ENCODE measurements at places on chromosomes 2 and 18.

DNA sequence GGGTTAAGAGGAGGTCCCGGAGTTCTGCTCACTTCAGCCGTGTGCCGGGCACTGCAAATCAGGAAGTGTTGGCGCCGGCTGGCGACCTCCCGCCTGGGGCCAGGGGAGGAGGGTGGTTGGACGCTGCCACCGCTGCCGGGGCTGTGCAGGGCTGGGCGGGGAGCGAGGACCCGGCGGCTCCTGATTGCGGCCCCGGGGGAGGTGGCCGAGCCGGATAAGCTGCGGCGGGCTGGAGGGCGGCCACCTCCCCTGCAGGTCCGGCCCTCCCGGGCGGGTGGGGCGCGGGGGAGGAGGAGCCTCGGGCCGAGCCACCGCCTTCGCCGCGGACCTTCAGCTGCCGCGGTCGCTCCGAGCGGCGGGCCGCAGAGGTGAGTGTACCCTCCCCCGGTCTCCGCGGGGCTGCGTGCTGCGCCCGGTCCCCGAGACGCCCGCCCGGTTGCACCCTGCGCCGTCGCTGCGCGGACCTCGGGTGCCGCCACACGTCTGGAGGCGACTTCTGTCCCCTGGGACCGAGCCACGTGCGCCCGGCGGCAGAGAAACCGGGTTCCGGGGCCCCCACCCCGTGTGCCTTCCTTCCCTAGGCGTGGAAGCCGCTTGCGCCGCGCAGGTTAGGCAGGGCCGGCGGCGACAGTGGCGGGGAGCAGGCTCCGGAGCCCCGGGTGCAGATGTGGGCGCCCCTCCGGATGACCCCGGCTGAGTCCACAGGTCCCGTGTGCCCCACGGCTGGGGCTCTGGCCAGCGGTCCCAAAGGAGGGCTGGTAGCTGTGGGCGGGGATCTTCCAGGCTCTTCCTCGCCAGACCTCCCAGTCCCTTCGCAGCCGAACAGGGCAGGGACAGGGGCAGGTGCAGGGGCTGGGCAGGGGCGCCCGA, at the start of gene STEAP3:
TSS of gene STEAP3 (plus strand) at position 314 of the 870 bp plus-strand sequence. CDS start 7,179 bp downstream, outside the sequence.
- DNase-seq, result no peak

GRCh38 chr18:23631312-23631711, 31.4 kb downstream of the ANKRD29 start:
- DNase-seq, result no peak

DNA sequence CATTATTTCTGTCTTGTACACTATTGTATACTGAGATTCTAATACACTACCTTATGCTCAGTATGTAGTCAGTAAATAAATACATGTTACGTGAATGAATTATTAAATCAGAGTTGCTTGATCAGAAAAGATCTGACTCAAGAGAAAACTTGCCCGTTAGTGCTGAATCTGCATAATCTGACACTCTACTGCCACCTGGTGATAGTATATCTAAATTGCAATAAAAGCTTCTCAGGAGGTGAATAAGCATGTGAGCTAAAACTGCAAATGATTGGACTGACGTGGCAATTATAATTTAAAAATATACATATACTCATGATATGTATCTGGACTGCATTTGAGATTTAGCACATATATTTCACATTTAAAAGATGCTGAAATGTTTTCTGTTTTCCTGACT, 70.4 kb downstream of the KIAA1328 start:
- DNase-seq, result no peak

- DNase-seq, result no peak
These were observed 37.9 kb downstream of the B4GALT6 start for GRCh38 chr18:31646332-31647126.
